ENCODE measurements at places on chromosomes 5 and 9.
A peak's percentile ranks its signal among the peaks of the same experiment; 100 is the strongest.

GRCh38 chr9:124370896-124371582, 44.2 kb downstream of the PSMB7 start:
- peak; percentile 60 for DNase-seq

GRCh38 chr5:122507581-122507980, 195.5 kb downstream of the SNCAIP start:
- DNase-seq = no peak

GRCh38 chr5:57166276-57166675, 7.6 kb upstream of the GPBP1 start:
- DNase-seq = no peak

DNA sequence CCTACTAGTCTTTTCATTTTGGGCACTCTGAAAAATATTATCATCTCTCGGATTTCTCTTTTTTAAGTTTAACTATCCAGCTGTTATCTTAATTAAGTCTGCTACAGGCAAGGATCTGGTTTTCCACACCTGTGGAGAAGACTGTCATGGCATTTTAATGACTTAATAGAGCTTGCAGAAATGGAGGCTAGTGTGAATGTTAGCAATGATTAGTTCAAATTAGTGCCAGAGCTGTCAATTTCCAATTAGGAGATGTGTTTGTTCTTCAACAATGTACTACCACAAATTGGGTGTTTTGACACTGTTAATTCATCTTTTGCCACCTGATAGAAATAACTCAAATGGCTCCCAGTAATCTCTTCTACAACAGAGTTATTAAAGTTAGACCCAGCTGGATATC, 2023.0 kb upstream of the CDH9 start:
- no peak for DNase-seq

DNA sequence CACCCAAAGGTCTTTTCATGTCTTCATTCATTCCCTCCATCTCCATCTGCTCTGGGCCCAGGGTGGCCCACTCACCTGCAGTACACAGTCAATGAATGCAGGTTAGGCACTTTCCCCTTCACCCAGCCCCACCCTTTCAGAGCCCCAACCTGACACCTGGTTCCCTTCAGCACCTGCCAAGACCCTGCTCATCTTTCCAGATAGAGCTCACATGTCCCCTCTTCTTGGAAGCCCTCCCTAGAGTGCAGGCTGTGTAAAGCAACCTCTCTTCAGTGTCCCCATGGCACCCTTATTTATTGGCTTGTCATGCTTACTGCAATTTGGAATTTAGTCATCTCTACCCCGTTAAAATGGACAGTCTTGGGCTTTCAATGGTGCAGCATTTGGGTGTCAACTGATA, 13.0 kb upstream of the CPEB4 start:
- no peak for DNase-seq

GRCh38 chr5:90201923-90202322, 207.6 kb downstream of the CETN3 start:
- no peak for DNase-seq

- no peak for DNase-seq
These were observed 50.0 kb downstream of the RGS3 start for GRCh38 chr9:113513536-113513935.

DNA sequence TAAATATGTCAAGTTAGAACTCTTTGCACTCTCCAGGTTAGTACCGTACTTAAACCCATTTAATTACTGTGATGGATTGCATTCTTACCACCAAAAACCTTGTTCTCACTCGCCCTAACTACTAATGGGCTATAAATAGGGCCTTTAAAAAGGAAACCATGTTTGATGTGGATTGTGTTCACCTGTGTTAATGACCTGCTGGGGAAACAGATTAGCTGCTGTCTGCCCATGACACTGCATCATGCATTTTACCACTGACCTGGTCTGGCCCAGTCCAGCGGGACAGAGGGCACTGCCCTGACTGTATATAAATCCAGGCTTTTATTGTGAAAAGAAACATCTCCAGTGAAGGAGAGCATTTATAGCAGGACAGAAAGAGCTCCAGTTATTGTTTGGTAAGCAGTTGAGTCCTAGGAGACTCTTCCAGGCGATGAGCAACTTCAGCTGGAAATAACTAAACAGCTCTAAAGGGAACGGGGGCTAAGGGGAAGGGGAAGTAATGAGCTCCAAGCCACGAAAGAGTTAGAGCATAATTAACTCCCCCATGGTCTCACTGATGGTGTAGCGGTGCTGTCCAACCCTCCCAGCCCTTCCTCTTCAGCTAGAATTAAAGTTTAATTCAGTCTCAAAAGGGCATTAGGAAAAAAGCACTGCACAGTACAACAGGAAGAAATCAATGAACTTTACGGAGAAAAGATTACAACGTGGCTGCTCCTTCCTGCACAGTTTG, 303.1 kb downstream of the ENC1 start:
- DNase-seq = no peak

- DNase-seq = no peak
These were observed 120.6 kb downstream of the TMEM167A start for GRCh38 chr5:82956600-82956999.

- DNase-seq = peak; percentile 30
These were observed 75.3 kb upstream of the TBCA start for GRCh38 chr5:77851176-77852067.

GRCh38 chr9:79604921-79605562, 33.3 kb downstream of the TLE4 start:
- no peak for DNase-seq

DNA sequence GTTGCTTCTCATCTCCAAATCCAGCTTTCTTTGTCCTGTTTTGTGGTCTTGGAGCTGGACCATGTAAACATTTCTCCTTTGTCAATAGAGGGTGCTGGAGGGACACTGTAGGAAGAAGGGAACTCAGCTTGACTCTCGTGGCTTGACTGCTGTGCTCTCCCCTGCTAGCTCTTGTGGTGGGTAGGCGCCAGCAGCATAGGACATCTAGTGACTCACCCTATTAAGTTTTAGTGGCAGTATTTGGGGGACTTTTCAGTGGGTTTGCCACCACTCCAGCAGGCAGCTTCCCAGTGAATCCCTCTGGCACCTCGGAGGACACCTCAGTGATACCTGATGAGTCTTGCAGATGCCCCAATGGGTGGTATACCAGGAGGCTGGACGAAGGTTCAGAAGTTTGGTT, 97.8 kb downstream of the TSSK1B start:
- DNase-seq = peak; percentile 43

GRCh38 chr5:106189121-106189809, 1481.5 kb downstream of the EFNA5 start:
- DNase-seq = no peak

DNA sequence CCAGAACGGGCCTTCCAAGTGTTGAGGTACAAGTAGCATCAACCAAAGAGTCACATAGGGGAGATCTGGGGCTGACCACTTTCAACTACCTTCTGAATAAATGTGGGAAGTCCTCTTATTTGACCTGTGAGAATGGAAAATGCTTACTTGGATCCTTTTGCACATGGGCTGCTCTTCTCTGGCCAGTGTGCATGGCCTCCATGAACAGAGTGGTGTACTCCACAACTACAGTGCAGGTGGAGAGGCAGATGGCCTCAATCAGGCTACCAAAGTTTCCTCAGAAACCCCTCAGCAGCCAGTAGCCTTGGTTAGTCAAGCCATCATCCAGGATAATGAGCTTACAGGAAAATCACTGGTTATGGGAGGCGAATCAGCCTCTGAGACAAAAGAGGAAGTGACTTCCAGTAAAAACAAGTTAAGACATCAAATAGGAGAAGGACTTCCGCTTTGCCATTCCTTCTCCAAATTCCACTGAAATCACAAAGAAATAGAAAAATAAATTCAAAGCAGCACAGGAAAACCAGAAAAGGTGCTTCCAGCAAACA, 18.3 kb upstream of the FCHO2 start:
- no peak for DNase-seq

GRCh38 chr5:107359033-107359915, 311.5 kb downstream of the EFNA5 start:
- peak; percentile 42 for DNase-seq

DNA sequence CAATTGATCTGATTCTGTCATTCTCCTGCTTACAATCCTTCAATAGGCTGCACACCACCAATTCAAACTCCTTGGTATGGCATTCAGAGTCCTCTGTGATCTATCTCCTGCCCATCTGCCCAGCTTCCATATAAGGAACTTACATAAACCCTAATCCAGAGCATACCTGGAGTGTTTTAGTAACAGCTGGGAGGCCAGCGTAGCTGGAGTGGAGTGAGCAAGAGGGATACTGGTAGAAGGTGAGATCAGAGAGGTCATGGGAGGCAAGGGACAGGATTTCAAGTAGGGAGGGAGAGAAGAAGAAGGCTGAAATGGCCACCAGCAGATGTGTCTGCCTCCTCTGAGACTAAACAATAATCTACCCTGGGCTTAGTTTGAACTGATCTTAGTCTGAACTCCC, 288.5 kb downstream of the MEF2C start:
- DNase-seq = no peak

DNA sequence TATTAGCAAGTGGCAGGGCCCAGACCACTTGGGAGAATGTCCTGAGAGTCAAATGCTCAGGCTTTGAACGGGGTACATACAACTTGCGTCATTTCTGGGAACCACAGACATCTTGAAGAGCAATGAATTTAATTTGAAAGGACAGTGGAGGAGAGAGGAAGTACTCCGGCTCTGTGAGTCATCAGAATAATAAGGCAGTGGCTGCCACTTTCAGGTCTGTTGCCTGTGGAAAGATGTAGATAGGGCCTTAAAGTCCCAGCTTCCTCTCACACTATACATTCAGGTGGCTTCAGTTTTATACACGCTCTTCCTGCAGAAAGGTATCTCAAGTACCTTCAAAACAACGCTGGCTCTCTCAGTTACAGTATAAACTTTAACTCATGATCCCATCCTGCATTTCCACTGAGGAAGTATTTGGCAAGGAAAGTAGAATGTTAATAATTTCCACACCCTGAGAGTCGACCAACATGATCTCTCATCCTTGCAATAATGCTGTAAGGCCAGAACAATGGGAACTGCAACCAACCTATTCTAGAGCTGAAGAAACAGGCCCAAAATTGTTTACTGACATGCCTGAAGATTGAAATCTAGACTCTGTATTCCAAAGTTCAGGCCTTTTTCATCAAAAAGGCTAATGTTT, 6.8 kb upstream of the PRUNE2 start:
- DNase-seq = peak; percentile 65

GRCh38 chr9:131119600-131119999, 5.8 kb upstream of the NUP214 start:
- DNase-seq = no peak

- DNase-seq = no peak
These were observed 370.0 kb downstream of the HINT1 start for GRCh38 chr5:130795037-130795436.

All from AG10803 (cell line).